ENCODE measurements at places on chromosomes 2 and 18.

- DNase-seq = no peak
Measured at GRCh38 chr2:235026649-235027557, 75.1 kb downstream of the SH3BP4 start.

DNA sequence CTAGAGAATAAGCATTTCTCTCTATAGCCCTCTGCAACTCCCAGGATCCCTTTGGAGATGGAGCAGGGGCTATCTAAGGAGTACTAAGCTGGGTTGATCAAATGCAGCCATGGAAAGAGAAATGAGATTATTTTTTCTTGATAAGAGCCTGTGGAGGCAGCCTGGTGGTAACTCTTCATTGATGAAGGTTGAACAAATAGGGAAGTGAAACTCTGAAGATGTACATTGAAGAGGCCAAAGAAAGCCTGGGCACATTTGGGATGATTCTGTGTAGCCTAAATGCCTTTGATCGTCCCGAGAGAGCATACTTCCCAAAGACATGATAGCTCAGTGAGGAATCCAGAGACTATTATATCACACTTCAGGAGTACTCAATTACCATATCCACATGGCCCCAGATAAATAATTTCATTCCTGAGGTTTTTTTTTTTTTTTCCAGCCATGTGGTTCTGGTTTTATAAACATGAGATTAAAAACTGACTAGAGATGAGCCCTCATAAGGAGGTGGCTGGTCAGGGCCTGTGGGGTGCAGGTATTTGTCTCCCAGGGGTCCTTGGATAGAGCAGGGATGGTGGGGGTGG lies 192.5 kb downstream of the TPGS2 start:
- DNase-seq = no peak

- DNase-seq = no peak
Measured at GRCh38 chr2:51212374-51212773, 180.4 kb upstream of the NRXN1 start.

DNA sequence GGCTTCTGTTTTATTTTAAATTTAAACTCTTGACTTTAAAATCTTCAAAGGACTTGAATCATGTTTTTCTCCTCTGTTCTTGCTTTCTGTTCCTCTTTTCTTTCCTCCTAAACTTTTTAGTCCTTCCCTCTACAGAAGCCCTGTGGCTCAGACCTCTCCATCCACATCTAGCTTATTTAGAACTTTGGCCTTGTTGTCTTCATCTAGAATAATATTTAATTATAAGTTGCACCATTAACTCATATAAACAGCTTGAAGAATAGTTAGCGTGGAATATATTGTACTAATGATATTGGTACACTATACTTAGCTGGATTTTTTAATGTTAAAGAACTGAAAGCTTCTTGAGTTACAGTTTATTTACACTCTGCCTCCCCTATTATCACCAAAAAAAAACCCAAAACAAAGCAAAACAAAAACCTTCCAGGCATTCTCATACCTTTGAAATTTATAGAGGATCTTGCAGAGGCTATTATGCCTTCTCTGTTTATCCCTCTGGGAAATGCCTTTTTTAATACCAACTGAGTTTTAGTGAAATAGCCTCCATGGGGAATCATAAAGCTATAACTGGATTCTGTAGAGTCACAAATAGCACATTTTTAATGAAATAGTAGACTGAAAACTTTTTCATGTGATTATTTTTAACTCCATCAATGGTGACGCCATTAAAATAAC lies 9.2 kb upstream of the CCDC141 start:
- no peak for DNase-seq

All from T-helper 2 cell treated with Interferon-gamma antibody and Interleukin-4, amounts not matched to agents 5 μg/mL and 100 μg/mL, for 36 hours (primary cell).